Esophagus squamous epithelium (tissue), 5 donors: ENCODE measurements at places on chromosomes 11 and 22. TPM values are rescaled to one million over a fixed set of nuclear protein-coding genes. Genes with fewer than 3 reads are reported as not detected.

DNA sequence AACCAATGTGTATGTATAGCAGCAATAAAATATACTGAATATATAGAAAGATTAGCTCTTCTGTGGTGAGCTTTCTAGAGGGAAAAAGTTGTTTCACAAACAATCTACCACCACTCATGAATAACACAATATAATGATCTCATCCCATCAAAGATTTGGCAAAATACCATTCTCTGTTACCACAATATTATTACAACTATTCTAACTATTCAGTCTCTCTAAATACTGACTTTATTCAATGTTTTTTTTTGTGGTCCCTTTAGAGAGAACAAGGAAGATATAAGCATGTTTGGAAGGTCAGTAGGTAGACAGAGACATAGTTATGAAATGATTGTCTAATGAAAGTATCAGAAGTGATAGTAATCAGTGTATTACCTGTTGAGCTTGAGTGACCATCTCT, 7.8 kb downstream of the CCDC90B start:
- no peaks in the 10 kb centered on the region for H3K27me3 ChIP-seq
- peaks cover 8% of the 10 kb centered on the region for H3K4me1 ChIP-seq
- no peak for DNase-seq
- H3K27ac ChIP-seq: no peak overlapping the region
- H3K36me3 ChIP-seq: peaks cover 8% of the 10 kb centered on the region

DNA sequence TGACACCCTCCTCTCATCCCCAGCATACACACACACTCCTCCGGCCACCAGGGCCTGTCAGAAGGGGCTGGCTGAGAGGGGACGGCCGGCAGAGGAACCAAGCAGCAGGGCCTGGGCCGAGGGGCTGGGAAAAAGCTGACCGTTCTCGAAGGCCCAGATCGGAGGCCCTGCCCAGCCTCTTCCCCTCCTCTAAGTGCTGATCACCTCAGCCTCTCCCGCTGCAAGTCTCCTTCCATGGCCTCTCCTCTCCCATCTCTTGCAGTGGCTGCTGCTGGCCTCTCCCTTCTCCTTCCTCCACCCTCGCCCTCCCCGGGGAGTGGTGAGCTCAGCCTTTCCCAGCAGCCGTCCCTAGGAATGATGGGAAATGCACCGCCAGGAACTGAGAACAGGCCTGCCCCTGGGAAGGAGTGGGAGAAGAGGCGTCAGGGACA, 39.6 kb downstream of the ARRB1 start:
- no peaks in the 10 kb centered on the region for H3K27me3 ChIP-seq
- peak overlapping the region; percentile 58 for H3K27ac ChIP-seq
- no peaks in the 10 kb centered on the region for H3K36me3 ChIP-seq
- no peak for DNase-seq
- peaks cover 88% of the 10 kb centered on the region for H3K4me1 ChIP-seq

- no peak for DNase-seq
- H3K36me3 ChIP-seq: no peaks in the 10 kb centered on the region
- no peaks in the 10 kb centered on the region for H3K27me3 ChIP-seq
These were observed 234.5 kb downstream of the SOX6 start for GRCh38 chr11:16121853-16122252.

GRCh38 chr11:22192642-22193347, at the start of gene ANO5:
Gene ANO5 (plus strand): TSS chr11:22193085. CDS start chr11:22193493, 408 bp downstream.
- H3K27me3 ChIP-seq: no peaks in the 10 kb centered on the region
- no peaks in the 10 kb centered on the region for H3K36me3 ChIP-seq
- H3K27ac ChIP-seq: peak within 1 kb of the TSS; percentile 12
- no peak for DNase-seq
- H3K4me1 ChIP-seq: peaks cover 24% of the 10 kb centered on the region
- H3K4me3 ChIP-seq: peak within 1 kb of the TSS; percentile 56

OR8G5 gene
- total RNA-seq: not detected

TSSK2 gene
- not detected for total RNA-seq

FIBIN gene
- 1.7 TPM for total RNA-seq

GRCh38 chr11:74138021-74138420, 32.8 kb downstream of the C2CD3 start:
- no peaks in the 10 kb centered on the region for H3K36me3 ChIP-seq
- no peak overlapping the region for H3K4me3 ChIP-seq
- peaks cover 13% of the 10 kb centered on the region for H3K4me1 ChIP-seq
- DNase-seq: no peak
- H3K27ac ChIP-seq: peak overlapping the region; percentile 75

ASCL2 gene
- total RNA-seq: 5.1 TPM

GRCh38 chr11:10857459-10857708, 469 bp downstream of the ZBED5 start:
- H3K27ac ChIP-seq: peak overlapping the region; percentile 92
- peaks cover 3% of the 10 kb centered on the region for H3K36me3 ChIP-seq
- no peak for DNase-seq
- H3K4me1 ChIP-seq: peaks cover 8% of the 10 kb centered on the region

GRCh38 chr11:67119585-67120391, 725 bp downstream of the KDM2A start:
- no peak for DNase-seq
- H3K4me3 ChIP-seq: peak overlapping the region; percentile 82
- H3K36me3 ChIP-seq: no peaks in the 10 kb centered on the region

DNA sequence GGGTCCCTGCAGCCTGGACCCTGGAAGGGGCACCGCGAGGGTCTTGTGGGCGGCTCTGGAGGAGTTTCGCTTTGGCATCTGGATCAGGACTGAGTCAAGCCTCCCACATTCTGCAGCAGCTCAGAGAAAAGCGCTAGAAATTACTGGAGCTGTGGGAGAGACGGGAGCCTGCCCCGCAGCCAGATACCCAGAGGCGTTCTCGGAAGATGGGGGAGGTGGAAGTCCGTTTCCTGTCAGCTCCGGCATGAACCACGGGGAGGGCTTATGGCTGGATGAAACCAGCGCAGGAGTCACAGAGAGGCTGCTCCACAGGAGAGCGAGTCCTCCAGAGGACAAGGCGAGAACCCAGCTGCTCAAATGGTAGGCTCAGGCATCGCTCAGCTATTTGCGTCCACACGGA, 379.3 kb downstream of the OPCML start:
- peaks cover 63% of the 10 kb centered on the region for H3K27me3 ChIP-seq
- H3K4me3 ChIP-seq: no peak overlapping the region
- H3K4me1 ChIP-seq: no peaks in the 10 kb centered on the region

- H3K27ac ChIP-seq: no peak overlapping the region
- no peaks in the 10 kb centered on the region for H3K36me3 ChIP-seq
- H3K4me3 ChIP-seq: no peak overlapping the region
- no peaks in the 10 kb centered on the region for H3K27me3 ChIP-seq
These were observed 13.4 kb upstream of the B3GAT1 start for GRCh38 chr11:134425413-134425812.

HTR3B gene
- 0.64 TPM for total RNA-seq

TRIM49D1 gene
- total RNA-seq: not detected

- H3K4me3 ChIP-seq: no peak overlapping the region
- H3K36me3 ChIP-seq: no peaks in the 10 kb centered on the region
- DNase-seq: no peak
- no peaks in the 10 kb centered on the region for H3K27me3 ChIP-seq
- H3K27ac ChIP-seq: no peak overlapping the region
These were observed 24.7 kb upstream of the SLC22A12 start for GRCh38 chr11:64566042-64566914.

APOA1 gene
- not detected for total RNA-seq

- no peaks in the 10 kb centered on the region for H3K4me1 ChIP-seq
- H3K36me3 ChIP-seq: no peaks in the 10 kb centered on the region
- no peak overlapping the region for H3K4me3 ChIP-seq
- no peak overlapping the region for H3K27ac ChIP-seq
- no peaks in the 10 kb centered on the region for H3K27me3 ChIP-seq
- no peak for DNase-seq
These were observed 449.4 kb upstream of the TENM4 start for GRCh38 chr11:79890272-79890671.

FAT3 gene
- total RNA-seq: 0.57 TPM

DNA sequence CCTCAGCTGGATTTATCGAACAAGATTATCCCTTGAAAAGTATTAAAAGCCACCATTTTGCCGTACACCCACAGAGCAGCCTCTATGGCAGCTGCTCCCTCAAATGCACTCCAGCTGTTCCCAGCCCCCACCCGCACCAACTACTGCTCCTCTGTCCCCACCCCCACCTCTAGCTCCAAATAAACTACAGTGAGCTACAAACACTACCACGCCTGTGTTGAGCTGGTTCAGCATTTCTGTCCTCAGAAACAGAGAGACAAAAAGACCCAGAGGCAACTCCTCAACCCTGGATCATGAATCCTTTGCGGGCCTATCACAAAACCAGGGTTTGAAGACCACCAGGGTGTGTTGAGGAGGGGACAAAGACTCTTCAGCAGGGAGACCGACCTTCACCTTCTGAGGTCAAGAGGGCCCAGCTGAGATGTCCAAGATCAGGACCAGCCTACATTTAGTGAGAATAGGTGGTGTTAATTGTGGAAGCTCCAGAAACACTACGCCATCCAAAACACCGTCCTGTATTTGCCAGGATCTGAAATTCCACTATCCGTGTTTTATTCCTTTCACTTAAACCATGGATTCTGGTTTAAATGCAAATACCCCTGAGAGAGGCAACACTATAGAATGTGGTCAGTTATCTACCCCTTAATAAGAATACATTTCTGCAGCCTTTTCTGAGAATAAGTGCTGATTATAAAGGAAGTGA, 195.9 kb downstream of the DSCAML1 start:
- H3K4me1 ChIP-seq: no peaks in the 10 kb centered on the region
- no peak for DNase-seq
- no peak overlapping the region for H3K27ac ChIP-seq
- H3K36me3 ChIP-seq: no peaks in the 10 kb centered on the region
- H3K27me3 ChIP-seq: no peaks in the 10 kb centered on the region

FLRT1 gene
- total RNA-seq: not detected

MRGPRX3 gene
- total RNA-seq: 0.44 TPM

PAMR1 gene
- 0.34 TPM for total RNA-seq

DNA sequence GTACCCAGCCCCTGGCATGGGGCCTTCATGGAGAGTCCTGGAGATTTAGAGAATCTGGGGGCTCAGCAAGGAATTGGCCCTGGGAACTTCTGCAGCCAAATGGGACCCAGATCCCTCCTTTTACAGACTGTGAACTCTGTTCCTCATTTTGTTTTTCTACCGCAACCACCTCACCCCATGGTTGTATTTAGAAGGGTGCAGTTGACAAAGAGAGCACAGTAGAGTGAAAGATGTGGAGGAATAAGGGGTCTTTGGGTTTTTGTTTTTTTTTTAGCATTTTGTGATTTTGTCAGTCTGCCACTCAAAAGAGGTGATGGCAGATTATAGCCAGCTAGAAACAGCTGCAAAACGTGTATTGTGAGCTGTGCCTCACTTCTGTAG, 1.9 kb downstream of the ZNF74 start:
- H3K36me3 ChIP-seq: no peaks in the 10 kb centered on the region
- H3K4me3 ChIP-seq: no peak overlapping the region
- H3K27ac ChIP-seq: no peak overlapping the region
- no peak for DNase-seq
- H3K27me3 ChIP-seq: no peaks in the 10 kb centered on the region
- peaks cover 32% of the 10 kb centered on the region for H3K4me1 ChIP-seq

DNA sequence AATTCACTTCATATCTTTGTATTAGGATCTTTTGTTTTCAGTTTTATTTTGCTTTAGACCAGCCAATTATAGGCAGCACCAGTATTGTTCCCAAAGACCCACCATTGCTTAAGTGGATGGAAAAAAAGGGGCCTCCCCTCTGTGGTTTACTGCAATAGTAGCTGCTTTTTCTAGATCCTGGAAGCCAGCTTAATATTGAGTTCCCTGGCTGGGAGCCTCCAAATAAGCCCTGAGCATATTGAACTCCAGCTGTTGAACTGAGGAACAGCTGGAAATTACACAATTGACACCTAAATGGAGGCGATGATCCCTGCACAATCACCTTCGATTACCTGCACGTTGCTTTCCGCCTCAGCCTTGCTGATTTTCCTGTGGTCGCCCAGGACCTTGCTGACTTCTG, 576.0 kb downstream of the SOX6 start:
- no peak overlapping the region for H3K27ac ChIP-seq
- no peaks in the 10 kb centered on the region for H3K36me3 ChIP-seq
- no peaks in the 10 kb centered on the region for H3K4me1 ChIP-seq
- H3K27me3 ChIP-seq: no peaks in the 10 kb centered on the region
- no peak for DNase-seq

GRCh38 chr11:120358729-120359128, 22.5 kb downstream of the ARHGEF12 start:
- H3K4me3 ChIP-seq: no peak overlapping the region
- DNase-seq: no peak
- no peak overlapping the region for H3K27ac ChIP-seq
- H3K4me1 ChIP-seq: peaks cover 3% of the 10 kb centered on the region
- no peaks in the 10 kb centered on the region for H3K36me3 ChIP-seq

DNA sequence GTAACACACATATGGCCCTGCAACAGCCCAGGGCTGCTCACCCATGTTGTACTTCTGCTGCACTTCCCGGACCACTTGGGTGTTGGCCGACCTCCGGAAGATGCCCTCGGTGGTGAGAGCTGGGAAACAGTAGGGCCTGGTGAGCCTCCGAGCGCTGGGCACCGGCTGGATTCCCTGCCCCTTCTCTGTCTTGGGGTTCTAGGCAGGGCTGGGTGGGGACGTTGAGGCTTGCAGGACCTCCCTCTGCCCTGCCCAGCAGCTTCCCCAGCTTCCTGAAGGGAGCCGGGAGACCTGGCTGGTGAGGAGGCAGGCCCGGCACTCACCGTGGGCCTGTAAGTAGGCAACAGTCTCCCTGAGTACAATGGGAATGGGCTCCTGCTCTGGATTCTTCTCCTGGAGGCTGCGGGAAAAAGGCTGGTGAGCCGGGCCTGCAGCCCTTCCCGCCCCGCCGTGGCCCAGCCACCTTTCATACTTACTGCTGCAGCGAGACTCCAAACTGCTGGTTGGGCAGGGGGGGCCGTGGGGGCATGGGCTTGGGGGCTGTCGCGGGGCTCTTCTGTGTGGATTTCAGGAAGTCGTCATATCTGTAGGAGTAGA, 20.2 kb downstream of the ARHGAP1 start:
- no peak overlapping the region for H3K27ac ChIP-seq
- no peak for DNase-seq
- peaks cover 89% of the 10 kb centered on the region for H3K36me3 ChIP-seq
- H3K4me1 ChIP-seq: peaks cover 22% of the 10 kb centered on the region

MB gene
- total RNA-seq: 5.4 TPM

BLID gene
- total RNA-seq: not detected

- no peak for DNase-seq
- H3K4me3 ChIP-seq: no peak overlapping the region
- peaks cover 14% of the 10 kb centered on the region for H3K4me1 ChIP-seq
- H3K27me3 ChIP-seq: no peaks in the 10 kb centered on the region
- H3K36me3 ChIP-seq: no peaks in the 10 kb centered on the region
These were observed 92.8 kb downstream of the GALNT18 start for GRCh38 chr11:11528986-11529385.

- H3K4me1 ChIP-seq: peaks cover 39% of the 10 kb centered on the region
- H3K36me3 ChIP-seq: no peaks in the 10 kb centered on the region
- DNase-seq: no peak
- no peaks in the 10 kb centered on the region for H3K27me3 ChIP-seq
- H3K27ac ChIP-seq: peak overlapping the region; percentile 95
These were observed 3.9 kb upstream of the BCL9L start for GRCh38 chr11:118929501-118930093.
